Fibroblast of skin of scalp (primary cell): ENCODE measurements at places on chromosomes 7 and 10.

DNA sequence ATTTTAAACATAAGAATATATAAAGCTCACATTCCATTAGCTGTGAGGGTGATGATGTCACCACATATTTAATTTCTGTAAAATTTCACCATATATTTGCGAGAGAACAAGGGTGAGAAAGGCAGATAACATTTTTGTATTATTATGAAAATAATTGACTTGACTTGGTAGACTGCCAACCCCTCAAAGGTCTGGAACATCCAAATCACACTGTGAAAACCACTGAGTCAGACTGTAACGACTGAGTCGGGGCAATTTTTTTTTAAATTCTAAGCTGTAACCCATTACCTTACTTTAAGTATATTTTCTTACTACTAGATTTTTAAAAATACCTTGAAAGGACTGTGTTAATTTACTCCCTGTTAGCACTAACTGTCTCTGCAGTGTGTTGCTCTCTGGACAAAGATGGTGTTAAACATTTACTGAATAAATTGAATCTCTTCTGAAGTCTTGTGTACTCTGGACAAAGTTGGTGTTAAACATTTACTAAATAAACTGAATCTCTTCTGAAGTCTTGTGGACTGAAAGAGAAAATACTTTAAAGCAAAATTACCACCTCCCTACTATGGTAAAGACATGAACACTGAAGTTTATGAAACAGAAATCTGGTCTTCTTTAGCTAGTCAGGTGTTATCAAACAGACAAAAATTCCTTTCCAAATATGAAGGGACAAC is 14.1 kb downstream of the PDZD8 start:
- peak; percentile 70 for DNase-seq

GRCh38 chr7:44377681-44378421 is 52.5 kb upstream of the CAMK2B start:
- no peak for DNase-seq

GRCh38 chr7:114900127-114900526 is 21.8 kb upstream of the MDFIC start:
- DNase-seq: no peak

DNA sequence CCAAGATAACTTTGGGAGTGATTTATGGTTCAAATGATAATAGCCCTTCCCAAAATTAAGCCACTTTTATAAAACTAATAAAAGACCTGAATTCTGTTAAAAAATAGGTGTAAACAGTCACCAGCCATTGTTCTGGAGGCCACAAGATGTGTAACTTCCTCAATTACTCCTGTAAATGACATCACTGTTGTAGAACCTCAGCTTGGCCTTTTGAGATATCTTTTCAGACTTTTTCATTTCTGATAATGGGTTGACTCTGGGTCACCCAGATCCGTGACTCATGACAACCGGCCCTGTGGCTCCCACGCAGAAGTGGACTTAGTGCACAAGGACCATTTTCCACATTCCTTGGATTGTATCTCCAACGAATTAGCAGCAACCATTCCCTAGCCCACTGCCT is 106.6 kb downstream of the DKK1 start:
- no peak for DNase-seq

- no peak for DNase-seq
Measured at GRCh38 chr10:14671386-14671831, 103.3 kb downstream of the FAM107B start.

- DNase-seq: no peak
Measured at GRCh38 chr7:23912065-23912464, 202.0 kb downstream of the STK31 start.

GRCh38 chr10:127198721-127199120 is 2.3 kb upstream of the INSYN2A start:
- DNase-seq: peak; percentile 3

- no peak for DNase-seq
Measured at GRCh38 chr10:131450216-131450765, 138.8 kb upstream of the TCERG1L start.

DNA sequence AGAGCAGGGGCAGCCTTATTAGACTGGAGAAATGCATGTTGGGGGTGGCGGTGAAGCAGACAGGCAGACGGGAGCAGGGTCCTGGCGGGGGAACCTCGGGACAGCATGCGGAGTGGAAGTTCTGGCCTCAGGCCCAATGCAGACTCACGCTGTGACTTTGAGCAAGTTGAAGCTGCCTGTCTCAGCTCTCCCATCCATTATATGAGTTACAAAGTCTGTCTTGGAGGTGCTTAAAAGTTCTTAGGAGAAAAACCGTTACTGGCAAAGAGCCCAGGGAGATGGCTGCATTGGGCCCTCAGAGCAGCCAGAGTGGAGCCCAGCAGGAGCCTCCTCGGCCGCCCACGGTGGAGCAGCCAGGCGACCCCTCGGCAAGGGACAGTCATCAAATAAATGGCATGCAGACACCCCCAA is 509.5 kb downstream of the PLXNA4 start:
- DNase-seq: peak; percentile 83

DNA sequence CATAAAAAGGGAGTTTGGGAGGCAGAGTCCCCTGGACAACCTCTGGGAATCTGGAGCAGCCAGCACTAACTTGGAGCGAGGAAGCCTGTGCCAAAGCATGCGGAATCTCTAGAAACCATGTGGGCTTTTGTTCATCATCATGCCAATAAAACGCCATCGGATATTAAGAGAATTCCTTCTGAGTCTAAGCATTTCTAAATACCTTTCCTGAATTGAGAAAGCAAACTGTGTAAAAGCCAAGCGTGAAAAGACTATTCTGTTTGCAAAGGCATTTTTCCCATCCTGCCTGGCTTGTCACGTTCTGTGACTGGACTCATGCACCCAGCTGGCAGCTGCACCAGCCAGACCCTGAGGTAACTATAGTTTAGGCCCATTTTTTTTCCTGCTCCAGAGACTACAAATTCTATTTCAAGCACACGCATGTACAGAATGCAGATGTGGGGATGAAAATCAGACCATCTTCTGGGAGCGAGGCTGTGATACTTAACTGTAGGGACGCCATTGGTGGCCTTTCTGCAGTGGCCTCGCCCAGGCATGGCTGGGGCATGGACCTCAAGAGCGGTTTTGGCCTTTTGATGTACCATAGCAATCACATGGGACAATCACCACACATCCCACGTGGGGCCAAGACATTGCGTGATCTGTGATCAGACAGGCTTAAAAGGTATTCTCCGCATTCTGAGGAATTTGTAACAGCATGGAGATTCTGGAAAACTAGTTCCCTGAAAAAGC is 218.9 kb downstream of the KIAA1217 start:
- peak; percentile 52 for DNase-seq

- no peak for DNase-seq
Measured at GRCh38 chr7:118478236-118478635, 253.7 kb downstream of the ANKRD7 start.

DNA sequence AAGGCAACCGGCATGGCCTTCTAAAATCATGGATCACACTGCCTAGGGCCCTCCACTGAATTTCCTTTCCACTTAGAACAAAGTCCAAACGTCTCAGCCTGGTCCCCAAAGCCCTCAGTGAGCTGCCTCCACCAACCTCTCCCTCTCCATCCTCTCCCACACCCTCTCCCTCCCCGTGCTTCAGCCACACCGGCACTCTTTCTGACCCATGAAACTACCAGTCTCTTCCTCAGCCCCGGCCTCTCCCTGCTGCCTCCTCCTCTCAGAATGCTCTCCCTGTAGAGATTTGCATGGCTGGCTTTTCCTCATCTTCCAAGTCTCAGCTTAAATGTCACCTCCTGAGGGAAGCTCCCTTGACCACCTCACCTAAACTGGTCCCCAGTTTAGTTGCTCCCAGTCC is 219.0 kb upstream of the ZMIZ1 start:
- DNase-seq: no peak

- no peak for DNase-seq
Measured at GRCh38 chr10:7802606-7803005, 14.6 kb downstream of the ATP5F1C start.

- DNase-seq: peak; percentile 63
Measured at GRCh38 chr7:5406957-5407945, 16.4 kb downstream of the TNRC18 start.

DNA sequence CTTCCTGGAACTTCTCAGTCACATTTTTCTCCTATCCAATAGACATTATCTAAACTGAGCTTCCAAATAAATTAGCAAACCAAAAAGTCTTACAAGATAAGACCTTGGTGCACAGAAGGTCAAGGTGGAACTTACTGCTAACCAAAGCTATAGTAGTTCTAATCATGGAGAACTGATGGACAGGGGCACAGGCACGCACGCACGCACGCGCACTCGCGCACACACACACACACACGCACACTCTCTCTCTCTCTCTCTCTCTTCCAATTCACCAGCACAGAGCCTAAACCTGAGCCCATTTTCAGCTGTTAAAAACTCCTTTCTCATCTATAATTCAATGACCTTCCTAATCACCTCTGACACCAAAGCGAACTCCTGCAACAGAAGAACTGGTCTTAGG is 7.5 kb downstream of the FGFR2 start:
- no peak for DNase-seq

DNA sequence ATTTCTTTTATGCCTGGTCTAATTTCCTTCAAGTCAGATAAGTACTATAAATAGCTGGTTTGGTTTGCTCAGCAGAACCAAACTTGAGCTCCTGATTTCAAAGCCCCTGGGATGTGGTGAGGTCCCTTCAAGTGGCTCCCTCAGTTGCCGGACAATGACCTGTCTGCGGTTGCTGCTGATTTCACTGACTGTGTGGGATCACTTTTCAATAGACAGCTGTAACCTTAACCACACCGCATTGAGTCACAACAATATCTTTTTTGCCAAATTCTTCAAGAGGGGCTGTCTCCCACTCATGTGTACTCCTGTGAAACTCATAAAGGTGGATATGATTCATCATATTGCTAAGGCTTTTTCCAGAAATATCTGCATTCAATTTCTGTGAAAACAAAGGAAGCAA is 23.1 kb upstream of the ITGA8 start:
- no peak for DNase-seq

DNA sequence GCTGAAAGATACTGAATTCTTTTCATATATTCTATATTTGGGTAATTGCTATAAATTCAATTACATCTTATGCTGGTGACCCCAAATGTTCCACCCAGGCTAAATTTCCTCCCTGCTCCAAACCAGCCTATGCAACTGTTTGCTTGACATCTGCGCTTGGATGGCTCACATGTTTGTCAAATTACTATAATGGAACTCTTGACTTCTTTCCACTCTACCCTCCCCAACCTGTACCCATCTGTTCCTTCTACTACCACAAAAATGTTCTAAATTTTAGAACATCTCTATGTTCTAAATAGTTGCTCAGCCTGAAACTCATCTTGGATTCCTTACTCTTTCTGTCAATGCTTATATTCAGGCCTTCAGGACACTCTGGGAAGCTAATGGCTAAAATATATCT is 249.9 kb upstream of the SMIM30 start:
- DNase-seq: no peak

- peak; percentile 55 for DNase-seq
Measured at GRCh38 chr7:101816595-101817470, 593 bp upstream of the CUX1 start.

DNA sequence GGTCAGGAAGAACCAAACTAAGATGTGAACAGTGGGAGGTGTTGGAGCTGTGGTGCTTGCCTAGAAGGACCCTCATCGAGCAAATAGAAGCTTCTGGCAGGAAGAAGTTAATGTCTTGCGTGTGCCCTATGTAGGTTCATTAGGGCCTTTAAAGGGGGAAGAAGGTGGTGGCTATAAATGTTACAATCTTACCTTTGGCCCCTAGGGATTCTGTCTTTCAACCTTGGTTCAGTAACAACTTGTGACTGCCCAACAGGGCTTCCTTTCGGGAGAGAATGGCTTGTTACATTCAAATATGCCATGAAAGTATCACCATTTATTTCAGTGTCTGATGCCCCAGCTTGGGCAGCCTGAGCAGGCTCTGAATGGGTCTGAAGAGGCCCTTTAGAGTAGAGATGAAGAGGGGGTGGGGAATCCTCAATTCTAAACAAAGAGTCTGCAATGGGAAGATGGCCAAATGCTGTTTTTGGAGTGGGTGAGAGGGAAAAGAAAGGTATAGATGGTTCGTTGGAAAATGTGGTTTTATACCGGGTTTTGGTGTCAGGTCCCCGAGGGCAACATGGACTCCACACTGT is 108.0 kb downstream of the TCF7L2 start:
- DNase-seq: no peak

GRCh38 chr7:118057404-118057803 is 126.6 kb upstream of the LSM8 start:
- DNase-seq: no peak

DNA sequence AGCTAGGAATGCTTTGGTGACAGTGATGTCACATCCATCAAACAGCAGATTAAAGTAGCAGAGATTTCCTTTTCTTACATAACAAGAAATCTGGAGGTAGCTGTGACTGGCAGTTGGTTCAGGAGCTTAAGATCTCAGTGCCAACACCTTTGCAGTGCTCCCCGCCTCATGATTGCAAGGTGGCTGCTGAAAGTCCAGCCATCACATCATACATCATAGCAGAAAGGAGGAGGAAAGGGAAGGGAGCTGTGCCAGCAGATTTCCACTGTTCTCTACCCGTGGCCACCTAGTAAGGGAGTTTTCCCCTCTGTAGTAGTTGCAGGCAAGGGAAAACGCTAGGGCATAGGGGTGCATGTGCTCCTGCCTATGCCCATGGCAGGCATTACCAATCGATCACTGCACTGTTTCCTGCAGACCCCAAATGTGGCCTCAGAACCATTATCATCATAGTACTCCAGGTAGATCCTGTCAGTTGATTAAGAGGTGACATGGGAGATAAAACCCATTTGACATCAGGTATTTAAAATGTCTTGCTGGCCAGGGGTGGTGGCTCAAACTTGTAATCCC is 57.9 kb upstream of the GTF2IRD1 start:
- no peak for DNase-seq

DNA sequence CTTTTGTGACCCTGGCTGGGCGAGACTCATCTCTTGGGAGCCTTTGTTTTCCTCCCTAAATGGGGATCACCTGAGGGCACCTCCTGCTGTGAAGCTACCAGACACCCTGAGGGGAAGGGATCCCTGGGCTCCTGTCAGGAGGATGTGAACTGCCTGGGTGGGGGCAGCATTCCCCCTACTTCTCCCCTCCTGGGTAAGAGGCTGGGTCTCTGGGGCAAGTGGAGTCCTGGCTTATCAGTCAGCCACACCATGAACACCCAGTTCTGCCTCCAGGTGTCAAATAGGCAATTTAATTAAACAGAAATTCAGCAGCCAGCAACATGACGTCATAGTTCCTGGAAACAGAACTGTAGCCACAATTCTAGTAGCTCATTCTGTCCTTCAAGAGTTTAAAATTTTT is 97.7 kb upstream of the RET start:
- no peak for DNase-seq
